ENCODE measurements at places on chromosomes 7 and 10.
A peak's percentile ranks its signal among the peaks of the same experiment; 100 is the strongest.

DNA sequence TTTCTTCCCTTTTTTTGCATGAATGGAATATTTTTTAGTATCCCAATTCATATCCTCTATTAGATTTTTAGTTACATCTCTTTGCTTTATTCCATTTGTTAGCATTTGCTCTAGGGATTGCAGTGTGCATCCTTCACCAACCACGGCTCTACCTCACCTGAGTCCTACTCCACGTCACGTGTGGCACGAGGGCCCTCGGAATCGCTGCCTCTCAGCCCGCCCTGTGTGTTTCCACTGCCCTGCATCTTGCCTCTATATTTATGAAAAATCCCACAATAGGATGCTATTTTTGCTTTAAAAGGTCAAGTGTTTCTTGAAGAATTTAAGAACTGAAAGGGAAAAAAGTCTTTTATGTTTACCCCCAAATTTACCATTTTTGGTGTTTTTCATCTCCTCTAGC, 41.0 kb downstream of the CFAP46 start:
- DNase-seq = no peak

DNA sequence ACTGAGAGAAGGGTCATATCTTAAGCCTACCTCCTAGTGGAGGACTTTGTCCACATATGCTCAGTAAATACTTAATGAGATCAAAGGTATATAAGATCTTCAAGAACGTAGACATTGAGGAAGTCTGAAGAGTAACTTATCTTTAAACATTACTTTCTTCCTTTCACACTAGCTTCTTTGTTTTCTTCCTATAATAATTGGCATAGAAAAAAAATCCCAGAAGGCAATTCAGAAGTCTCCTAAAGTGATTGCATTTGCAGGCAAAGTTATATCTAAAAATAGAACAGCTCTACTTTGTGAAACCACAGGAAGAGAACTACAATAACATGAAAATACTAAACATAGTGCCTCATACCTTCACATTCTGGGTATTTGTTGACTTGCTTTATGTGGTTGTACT, 150.4 kb downstream of the PPP1R3A start:
- DNase-seq = no peak

DNA sequence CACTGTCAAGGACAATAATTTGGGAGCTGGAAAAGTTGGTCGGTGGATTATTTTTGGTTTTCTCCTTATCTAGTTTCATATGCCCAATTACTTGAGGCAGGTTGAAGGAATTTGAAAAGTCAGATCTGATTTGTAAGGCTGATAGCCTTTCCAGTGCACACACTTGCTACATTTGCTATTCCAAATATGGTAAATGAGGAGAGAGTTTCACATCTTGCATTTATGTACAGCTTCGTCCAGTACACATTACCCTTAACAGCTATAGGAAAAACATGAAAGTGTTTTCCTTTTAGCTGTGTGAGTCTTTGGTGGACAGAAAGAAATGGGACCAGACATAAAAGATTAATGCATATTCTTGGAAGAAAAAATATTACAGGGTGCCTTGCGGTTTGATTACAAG, 201.8 kb downstream of the CELF2 start:
- DNase-seq = no peak

- no peak for DNase-seq
Measured at GRCh38 chr10:132423966-132424861, 27.2 kb downstream of the PWWP2B start.

DNA sequence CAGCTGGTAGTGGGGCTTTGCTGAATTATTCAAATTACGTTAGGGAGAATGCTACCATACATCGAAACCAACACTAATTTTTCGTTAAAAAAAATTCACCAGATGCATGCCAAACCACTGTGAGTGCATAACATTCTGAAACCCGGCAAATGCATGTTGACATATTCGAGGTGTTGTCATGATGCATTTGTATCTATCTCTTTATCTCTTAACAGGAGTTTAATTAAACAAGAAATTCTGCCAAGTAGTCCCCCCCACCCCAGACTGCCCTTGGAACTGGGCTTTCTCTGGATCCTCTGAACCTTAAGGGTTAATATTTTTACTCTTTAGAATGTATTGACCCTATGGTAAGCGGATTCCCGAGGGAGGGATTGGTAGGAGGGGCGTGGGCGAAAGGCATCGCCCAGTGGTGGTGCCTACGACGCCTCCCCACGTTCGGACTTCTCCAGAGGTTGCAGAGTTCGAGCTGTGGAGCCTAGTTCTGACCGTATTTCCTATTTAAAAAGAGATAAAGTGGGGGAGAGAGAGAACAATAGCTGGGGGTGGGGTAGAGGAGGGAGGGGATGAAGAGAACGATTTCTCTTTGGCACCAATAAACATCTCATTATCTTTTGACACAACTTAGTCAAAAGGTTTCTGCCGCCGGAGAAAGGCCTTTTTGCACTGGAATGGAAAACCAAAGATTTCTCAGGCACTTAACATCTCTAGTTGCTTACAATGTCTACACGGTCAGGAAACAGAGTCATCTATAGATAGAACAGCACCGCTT, 7.2 kb downstream of the DLX6 start:
- DNase-seq = no peak

- no peak for DNase-seq
Measured at GRCh38 chr10:3067859-3068179, 471 bp downstream of the PFKP start.

GRCh38 chr10:86899670-86900276, 57.6 kb downstream of the MMRN2 start:
- peak; percentile 56 for DNase-seq

- DNase-seq = no peak
Measured at GRCh38 chr10:132061465-132061864, 4.3 kb upstream of the JAKMIP3 start.

- DNase-seq = no peak
Measured at GRCh38 chr10:24235471-24235870, 26.5 kb downstream of the KIAA1217 start.

- peak; percentile 33 for DNase-seq
Measured at GRCh38 chr7:46080595-46081159, 159.6 kb upstream of the IGFBP3 start.

DNA sequence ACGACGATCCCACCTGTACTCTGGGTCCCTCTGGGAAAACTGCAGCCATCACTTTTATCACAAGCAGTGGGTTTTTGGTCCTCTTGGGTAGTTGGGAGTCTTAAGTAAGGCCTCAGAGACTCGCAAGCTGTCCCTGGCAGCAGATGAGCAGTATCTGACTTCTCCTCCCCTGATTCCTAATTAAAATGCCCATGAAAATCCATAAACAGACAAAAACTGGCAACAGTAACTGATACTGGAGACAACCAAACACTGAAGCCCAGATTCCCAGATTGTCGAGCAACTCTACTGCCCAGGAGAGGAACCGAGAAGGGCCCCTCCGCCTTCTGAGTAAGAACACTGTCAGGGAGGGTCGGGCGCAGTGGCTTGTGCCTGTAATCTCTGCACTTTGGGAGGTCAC, 333.8 kb downstream of the CALN1 start:
- DNase-seq = no peak

- no peak for DNase-seq
Measured at GRCh38 chr7:17983221-17984062, 43.1 kb upstream of the SNX13 start.

GRCh38 chr7:141466151-141466904, 84.9 kb upstream of the AGK start:
- no peak for DNase-seq
